Stimulated activated CD4-positive, alpha-beta T cell treated with anti-CD3 and anti-CD28 coated beads, Interleukin-1b, Interleukin-23, amount 100 ng/mL, for 1 hour (primary cell): ENCODE measurements at places on chromosomes 2 and 18.

DNA sequence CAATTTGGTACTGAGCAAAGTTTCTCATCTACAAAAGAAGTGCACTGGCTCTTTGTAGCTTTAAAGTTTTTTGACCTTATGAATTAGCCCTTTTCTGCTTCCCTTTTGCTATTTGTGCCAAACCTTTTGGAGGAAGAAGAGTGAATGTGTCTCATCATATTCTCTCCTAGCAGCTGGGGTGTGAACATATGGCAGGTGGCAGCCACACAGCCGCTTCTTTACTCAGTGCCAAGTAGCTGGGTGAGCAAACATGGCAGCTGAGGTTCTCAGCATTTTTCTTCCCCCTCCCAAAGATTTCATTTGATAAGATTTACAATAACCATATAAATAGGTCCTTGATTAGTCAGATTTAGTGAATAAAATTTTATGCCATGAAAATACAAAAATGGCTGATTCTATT is 46.7 kb upstream of the STK17B start:
- no peak for DNase-seq

GRCh38 chr2:118459426-118459825 is 371.2 kb downstream of the INSIG2 start:
- no peak for DNase-seq

DNA sequence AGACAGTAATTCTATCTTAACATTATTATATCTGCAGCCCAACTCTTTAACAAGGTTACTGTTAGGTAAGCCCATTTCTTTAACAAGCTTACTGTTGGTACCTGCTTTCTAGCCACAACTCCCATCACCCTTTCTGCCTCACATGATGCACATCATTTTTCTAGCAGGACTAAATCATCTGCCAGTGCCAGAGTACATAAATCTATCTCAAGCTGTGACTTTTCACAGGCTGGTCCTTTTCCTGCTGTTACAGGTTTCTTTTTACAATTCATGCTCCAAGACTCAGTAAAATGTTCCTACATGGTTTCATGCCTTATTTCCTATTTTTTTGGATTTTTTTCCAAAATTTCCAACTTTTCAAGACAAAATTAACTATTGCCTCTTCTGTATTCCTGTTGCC is 30.4 kb upstream of the ZC3H15 start:
- DNase-seq, result no peak

GRCh38 chr2:96136129-96136720 is 2.1 kb downstream of the ASTL start:
- no peak for DNase-seq

- DNase-seq, result no peak
These were observed 510.5 kb upstream of the TNP1 start for GRCh38 chr2:217370391-217370790.

- no peak for DNase-seq
These were observed 6.8 kb upstream of the NR4A2 start for GRCh38 chr2:156339110-156339847.

DNA sequence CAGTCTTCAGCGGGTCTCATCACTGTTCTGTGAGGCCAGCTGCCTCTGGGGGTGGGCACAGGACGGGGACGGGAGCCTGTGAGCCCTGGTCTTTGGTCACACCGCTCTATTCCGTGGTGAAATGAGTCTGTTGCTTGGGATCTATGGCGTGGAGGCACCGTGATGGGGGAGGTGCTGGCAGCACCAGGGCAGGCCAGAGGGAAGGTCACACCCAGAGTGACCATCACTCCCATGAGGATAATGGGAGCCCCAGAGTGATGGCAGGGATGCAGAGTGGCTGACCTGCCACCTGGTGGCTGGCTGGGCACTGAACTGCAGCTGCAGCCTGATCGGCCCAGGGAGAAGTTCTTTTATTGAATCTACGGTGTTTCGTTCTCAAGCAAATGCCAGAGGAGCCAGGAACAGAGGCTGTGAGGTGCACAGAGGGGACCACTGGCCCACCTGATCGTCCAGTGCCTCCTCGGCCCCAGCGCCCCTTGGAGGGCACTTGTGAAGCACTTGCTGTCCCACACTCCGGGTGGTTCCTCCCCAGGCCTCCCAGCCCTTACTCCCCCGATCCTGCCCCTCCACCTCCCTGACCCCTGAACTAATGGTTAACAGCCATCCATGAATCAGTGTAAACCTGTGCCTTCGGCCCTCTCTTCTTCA is 17.9 kb downstream of the KCNIP3 start:
- DNase-seq, result no peak

- no peak for DNase-seq
These were observed 46.3 kb downstream of the LTBP1 start for GRCh38 chr2:32993005-32993539.

DNA sequence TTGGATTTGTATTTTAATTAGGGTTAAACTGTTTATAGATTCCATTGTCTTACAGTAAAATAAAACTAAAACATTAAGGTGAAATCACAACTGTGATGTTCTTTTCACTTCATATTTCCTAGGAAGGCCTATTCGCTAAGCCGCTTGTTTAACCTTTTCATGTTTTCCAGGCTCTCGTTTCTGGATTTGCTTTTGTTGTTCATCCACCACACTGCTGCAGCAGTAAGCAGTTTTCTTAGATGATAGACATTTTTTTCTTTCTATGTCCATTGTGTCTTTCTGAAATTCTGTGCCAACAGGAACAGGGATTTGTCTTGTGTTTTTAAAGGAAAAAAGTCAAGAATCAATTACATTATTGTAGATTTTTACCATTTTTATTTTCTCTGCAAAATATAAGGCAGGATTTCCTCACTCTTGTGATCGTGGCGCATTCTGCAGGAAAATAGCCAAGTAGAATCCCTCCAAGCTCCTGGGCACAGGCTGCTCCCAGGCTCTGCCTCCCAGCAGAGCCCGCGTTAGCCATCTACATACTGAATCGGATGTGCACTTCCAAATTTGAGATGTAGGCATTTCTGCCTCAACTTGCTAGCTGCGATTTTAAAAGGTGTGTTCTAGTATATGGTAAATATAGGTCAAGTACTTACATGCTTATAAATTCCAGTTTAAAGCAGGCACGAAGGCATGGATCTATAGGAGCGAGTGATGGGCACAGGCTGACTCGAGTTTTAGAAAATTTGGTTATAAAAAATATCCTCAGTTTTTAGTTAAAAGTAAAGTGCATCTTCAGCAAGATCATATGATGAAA is 10.2 kb downstream of the TSHZ1 start:
- no peak for DNase-seq

DNA sequence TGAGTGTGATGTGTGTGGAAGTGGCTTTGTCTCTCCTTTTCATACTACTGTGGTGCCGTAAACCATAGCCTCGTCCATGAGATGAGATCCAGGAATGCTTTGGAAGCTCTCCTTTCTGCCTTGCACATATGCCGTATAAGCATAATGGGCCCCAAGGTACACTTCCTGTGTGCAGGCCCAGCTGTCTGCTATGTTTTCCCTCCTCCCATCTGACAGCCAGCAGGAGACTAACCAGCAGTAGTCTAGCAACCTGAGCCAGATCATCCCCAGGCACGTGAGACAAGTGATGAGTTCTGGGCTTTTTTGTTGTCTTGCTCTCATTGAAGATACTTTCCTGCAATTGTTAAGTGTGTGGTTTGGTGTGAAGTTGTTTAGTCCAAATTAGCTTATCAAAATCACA is 555.5 kb upstream of the LRRTM4 start:
- no peak for DNase-seq

GRCh38 chr2:28681606-28682005 is 70.0 kb upstream of the PPP1CB start:
- peak; percentile 6 for DNase-seq

- DNase-seq, result no peak
These were observed 149.5 kb downstream of the INO80D start for GRCh38 chr2:205936446-205936845.

- no peak for DNase-seq
These were observed 86.5 kb upstream of the TTC39C start for GRCh38 chr18:23927821-23928746.

GRCh38 chr18:36638224-36638623 is 190.6 kb downstream of the TPGS2 start:
- DNase-seq, result no peak

GRCh38 chr2:132669908-132670495 is at the start of gene LYPD1:
Gene LYPD1, minus strand, starts transcription at chr2:132670205. Its CDS starts 273 bp downstream, at chr2:132669932.
- no peak for DNase-seq

DNA sequence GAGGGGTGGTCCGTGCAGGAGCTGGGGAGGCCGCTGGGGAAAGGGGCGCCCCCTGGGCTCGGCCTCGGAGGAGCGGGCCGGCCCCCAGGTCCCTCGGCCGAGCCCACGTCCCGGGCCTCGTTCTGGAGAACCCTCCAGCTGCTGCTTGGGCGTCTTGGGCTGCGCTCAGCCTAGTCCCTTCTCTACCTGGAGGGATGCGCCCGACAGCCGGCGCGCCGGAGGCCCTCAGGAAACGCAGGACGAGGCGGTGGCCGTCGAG is 293 bp upstream of the D2HGDH start:
- no peak for DNase-seq

GRCh38 chr18:13287372-13287771 is 68.8 kb downstream of the LDLRAD4 start:
- no peak for DNase-seq

GRCh38 chr2:18950361-18950851 is 361.0 kb upstream of the NT5C1B start:
- DNase-seq, result no peak

DNA sequence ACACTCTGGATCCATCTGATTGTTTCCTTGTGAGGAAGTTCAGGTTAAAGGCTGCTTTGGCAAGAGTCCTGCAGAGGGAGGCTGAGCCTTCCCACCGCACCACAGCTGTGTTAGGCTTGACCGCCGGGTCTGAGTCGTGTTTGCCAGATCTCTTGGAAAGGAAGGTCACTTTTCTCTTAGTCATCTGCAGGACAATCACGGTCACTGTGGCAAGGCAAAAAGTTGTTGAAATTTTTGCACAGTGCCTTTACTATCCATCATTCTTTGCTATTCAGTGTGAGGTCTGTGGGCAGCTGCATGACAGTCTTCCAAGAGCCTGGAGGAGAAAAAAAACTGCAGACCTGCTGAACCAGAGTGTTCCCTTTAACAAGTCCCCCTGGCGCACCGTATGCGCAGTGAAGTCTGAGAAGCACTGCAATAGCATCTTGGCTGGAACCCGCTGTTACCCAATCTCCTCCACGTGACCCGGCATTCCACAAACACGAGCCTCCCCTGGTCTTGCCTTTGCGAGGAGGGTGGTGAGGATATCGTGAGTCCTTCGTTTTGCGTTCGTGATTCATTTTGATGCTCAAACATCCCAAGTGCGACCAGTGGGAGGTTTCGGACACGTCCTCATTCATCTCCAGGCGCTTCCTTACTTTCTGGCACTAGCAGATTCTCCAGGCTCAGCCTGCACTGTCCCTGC is 23.0 kb downstream of the BIN1 start:
- DNase-seq, result no peak

- DNase-seq, result no peak
These were observed 219.0 kb downstream of the SH3BP4 start for GRCh38 chr2:235170536-235171521.

DNA sequence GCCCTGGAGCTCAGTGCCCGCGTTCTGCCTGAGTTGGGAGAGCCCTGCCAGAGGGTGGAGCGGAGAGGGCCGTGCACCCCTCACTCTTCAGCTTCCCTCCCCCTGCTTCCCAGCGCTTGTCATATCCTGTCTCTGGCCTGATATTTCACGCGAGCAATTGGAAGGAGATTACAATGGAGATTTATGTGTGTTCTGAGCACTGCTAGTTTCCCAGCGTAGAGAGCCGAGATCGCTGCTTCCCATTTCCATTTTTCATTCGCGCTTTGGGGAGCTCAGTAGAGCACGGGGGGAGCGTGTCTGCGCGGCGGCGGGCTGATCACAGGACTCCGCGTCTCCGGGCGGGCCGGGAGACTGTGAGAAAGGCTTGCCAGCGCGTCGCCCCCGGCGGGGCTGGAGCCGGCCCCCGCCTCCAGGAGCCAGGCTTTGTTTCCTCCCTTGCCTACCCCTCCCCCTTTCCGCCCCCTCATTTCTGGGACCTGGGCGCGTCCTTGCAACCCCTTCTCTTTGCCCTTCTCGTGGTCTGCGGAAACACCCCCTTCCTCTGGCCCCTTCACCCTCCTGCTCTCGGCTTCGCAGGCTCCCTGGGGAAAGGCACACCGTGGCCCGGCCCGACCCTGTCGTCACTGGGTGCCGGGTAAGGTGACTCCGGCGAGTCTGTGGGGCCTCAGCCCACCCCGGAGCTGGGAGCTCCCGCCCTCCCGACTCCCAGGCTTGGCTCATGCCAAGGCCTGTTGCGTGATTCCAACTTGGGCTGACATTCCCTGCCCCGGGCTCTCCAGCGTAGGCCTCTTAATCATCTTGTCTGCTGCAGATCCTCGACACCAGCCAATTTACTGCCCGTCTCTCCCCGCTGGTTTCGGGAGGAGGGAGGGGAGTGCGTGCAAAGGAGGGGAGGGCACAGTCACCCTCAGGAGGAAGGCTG is 5.8 kb downstream of the DLX2 start:
- no peak for DNase-seq

DNA sequence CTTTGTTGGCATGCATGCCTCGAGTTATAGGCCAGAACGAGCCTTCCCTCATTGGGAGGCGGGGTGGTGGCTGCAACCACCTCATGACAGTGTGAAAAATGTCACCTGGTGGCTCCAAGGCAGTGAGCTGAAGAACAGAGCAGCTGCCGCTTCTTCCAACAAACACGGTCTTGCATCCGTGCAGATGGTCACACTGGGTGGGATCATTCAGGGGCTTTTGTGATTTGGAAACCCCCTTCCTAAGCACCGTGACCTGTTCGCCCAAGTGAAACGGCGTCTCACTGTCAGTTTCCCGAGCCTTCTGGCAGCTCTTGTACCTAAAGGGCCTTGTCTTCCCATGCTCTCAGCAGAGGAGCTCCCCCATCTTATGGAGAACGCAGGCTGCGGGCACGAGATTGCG is 159.7 kb downstream of the NAPG start:
- no peak for DNase-seq

DNA sequence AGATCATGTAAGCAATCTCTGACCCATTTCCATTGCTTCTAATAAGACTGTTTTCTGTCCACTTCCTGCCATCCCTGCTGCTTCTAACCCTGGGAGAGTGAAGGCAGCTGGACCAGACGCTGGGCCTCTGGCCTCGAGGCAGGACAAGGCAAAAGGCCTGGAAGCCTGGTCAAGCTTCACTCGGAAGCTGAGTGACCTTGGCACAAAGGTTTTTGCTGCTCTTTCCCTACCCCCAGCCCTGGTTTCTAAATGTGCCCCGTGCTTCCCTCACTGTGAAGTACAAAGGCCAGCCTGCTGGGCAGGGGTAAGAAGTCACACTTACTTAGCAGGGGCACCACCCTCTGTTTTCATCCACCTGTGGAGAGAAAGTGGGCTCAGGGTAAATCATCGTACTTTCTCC is 195.0 kb downstream of the TNS1 start:
- no peak for DNase-seq

- DNase-seq, result no peak
These were observed 32.7 kb downstream of the TMEM131 start for GRCh38 chr2:97963079-97963406.

DNA sequence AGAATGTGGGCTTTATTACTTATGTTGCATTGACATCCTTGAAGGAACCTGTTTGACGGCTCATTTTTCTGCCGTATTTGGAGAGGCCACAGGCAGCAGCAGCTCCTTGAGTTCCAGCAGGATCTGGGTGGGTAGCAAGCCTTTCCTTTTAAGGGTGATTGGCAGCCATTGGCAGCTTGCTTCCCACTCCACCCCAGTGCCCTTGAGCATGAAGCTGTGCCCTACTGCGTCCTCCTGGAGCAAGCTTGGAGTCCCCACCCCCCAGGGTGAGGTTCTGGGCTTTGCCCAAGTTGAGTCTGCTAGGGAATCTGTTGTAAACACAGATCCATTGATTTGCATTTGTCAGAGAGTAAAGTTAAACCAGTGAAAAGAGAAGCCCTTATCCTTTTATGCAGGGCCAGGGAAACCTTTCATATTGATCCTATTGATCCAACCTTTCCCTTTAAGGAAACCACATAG is 9.2 kb downstream of the ONECUT2 start:
- DNase-seq, result no peak

GRCh38 chr18:23971666-23972230 is 42.8 kb upstream of the TTC39C start:
- no peak for DNase-seq
